Hippocampal formation (tissue), 2 donors: ENCODE measurements at places on chromosomes 6 and 20.

DNA sequence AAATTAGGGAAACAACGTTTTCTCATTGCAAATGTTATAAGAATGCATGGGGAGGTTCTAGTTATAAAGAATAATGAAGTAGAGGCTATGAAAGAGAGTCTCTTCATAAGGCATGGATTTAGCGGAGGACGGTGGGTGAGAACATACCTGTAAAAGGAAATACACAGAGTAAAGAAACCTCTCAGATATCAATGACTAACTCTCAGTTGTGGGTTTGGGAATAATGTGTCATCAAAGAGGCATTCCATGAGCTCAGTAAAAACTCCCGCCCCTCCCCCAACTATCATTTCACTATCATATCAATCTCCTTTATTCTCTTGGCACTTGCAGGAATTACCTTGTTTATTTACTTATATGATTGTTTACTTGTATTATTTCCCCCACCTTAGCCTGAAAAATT is 695.4 kb downstream of the PTPRT start:
- DNase-seq, result no peak

- no peak for DNase-seq
Observed at GRCh38 chr6:110514818-110515217, 38.4 kb upstream of the SLC22A16 start.

GRCh38 chr20:5703681-5704101 is 46.5 kb upstream of the SHLD1 start:
- DNase-seq, result no peak

DNA sequence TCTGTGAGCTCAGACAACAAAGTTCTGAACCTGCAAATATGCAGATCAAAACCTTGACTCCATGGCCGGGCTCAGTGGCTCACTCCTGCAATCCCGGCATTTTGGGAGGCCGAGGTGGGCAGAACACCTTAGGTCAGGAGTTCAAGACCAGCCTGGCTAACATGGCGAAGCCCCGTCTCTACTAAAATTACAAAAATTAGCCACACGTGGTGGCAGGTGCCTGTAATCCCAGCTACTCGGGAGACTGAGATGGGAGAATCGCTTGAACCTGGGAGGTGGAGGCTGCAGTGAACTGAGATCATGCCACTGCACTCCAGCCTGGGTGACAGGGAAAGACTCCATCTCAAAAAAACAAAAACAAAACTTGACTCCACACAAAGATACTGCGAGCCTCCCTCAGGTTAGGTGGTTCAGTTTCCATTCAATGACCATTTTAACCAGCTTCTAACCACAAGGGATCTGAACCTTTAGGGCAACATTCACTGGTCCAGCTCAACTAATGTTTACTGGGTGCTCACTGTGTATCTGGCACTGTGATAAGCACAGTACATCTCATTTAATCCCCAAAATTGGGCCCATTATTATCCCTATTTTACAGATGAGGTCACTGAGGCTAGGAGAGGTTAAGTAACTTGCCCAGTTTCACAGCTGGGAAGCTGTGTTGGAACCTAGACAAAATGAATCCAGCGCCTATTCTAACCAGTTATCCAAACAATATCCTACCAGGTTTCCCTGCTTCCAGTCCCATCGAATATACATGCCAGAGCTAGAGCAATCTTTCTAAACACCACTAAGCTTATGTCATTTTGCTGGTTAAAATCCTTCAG is 1.8 kb downstream of the SNRPB start:
- DNase-seq, result no peak

- peak; percentile 31 for DNase-seq
Observed at GRCh38 chr6:123804014-123804786, 535 bp downstream of the NKAIN2 start.

GRCh38 chr6:150753371-150754064 is 112.0 kb upstream of the MTHFD1L start:
- no peak for DNase-seq

DNA sequence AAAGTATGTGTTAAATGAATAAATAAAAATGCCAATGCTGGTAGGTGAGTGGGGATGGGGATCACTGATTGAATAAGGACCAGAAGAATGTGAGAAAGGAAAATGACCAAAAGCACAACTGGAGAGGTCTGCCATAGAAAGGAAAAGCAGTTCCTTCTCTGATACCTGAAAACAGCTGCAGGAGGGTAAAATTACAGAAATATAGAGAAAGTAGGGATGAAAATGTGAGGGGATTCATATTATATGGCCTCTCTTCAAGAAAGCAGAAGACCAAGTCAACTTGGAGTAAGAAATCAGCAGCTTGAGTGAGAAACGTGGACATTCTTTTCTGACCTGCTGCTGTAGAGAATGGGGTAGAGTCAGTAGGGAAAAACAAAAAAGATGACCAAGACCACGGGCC is 125.1 kb downstream of the MYB start:
- no peak for DNase-seq

DNA sequence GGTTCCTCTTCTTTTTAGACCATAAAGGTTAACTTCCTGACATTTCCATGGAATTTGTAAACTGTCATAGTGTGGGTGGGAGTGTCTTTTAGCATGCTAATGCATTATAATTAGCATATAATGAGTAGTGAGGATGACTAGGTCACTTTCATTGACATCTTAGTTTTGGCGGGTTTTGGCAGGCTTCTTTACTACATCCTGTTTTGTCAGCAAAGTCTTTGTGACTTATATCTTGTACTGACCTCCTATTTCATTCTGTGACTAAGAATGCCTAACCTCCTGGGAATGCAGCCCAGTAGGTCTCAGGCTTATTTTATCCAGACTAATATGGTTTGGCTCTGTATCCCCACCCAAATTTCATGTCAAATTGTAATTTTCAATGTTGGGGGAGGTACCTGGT is 149.6 kb upstream of the SYNCRIP start:
- DNase-seq, result no peak

- DNase-seq, result no peak
Observed at GRCh38 chr6:19327241-19327640, 509.9 kb upstream of the ID4 start.

GRCh38 chr20:45918779-45919537 is 7.0 kb upstream of the PLTP start:
- no peak for DNase-seq

DNA sequence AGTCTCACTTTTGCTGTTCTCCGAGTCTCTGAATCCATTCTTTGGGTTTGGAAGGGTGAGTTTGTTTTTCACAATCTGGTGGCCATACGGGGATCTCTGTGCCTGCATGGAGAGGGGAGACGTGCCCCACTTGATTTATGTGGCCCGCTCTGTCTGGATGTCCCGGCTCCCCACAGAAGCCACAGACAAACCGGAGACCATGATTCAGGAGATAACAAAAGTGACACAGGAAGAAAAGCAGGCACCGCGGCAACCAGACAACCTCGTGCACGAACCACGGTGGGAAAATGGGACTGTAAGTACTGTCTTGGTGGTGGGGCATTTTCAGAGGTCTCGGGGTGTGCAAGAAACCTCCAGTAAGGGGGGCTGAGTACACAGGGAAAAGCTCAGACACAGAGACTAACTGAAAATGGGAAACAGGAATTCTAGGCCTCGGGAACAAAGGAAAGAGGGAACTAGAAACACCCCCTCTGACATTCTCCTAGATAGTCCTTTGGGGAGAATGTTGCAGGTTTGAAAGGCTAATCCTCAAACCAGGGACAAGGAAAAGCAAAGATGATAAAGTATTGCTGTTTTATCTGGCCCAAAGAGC is 22.1 kb upstream of the ZNF318 start:
- DNase-seq, result no peak

GRCh38 chr6:149563203-149563927 is 2.8 kb upstream of the GINM1 start:
- DNase-seq, result no peak

DNA sequence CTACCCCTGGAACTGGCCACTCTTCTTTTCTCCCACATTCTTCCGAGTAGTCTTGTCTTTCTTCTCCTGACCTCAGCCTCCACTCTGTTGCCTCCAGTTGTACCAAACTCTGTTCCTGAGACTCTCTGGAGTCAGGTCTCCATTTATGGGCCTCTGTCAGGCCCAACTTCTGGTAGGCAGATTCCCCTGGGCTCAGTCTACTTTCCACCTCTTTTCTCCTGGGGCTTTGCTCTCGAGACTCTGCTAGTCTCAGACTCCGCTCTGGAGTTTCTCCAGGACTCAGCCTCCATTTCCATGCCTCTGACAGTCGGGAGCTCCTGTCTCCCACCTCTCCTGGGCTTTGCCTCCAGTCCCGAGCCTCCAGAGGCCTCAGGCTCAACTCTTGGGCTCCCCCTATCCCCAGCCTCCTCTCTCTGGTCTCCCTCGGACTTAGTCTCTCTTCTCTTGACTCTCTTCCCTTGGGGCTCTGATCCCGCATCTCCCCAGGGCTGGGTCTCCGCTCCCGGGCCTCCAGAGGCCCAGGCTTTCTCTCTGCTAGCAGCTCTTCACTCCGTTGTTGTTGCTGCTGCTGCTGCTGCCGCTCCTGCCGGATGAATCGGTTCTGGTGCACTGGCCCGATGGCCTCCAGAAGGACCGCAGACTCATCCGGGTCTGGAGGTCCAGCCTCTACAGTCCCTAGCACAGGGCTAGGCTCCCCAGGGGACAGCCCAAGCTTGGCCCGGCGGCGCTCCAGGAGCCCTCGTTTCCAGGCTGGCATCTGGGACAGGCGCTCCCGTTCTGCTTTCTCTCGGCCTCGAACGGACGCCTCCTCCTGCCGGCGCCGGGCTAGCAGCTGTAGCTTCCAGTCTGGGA is 1.1 kb downstream of the PPP1R18 start:
- no peak for DNase-seq

- no peak for DNase-seq
Observed at GRCh38 chr6:108228416-108228815, 32.4 kb downstream of the SNX3 start.

- no peak for DNase-seq
Observed at GRCh38 chr6:16473184-16473907, 235.0 kb downstream of the GMPR start.

DNA sequence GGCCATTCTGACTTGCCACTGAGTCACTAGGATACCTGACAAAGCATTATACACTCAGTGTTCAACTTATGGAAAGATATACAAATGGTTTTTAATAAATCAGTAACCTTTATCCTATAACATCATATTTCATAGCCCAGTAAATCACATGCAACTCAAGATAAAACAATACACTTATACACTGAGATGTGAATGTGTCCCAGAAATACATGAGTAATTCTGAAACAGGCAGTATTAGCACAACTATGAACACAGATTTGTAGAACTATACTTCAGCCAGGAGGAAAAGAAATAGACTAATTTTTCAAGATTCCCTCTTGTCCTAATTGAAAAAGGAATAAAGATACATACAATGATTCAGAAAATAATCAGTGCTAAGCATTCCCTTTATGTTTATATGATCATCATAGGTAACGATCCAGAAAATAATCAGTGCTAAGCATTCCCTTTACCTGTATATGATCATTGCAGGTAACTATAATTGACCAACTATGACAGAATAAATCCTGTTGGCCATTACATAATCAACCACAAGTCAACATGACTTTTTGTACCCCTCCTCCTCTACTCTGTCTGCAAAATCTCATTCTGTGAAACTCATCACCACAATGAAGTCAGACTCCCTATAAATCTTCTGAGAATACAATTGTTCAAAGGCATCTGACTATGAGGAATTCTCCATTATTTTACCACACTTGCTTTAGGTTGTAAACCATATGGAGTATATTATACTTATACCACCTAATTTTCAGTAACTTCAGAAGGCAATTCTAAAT is 30.3 kb downstream of the HACE1 start:
- no peak for DNase-seq

DNA sequence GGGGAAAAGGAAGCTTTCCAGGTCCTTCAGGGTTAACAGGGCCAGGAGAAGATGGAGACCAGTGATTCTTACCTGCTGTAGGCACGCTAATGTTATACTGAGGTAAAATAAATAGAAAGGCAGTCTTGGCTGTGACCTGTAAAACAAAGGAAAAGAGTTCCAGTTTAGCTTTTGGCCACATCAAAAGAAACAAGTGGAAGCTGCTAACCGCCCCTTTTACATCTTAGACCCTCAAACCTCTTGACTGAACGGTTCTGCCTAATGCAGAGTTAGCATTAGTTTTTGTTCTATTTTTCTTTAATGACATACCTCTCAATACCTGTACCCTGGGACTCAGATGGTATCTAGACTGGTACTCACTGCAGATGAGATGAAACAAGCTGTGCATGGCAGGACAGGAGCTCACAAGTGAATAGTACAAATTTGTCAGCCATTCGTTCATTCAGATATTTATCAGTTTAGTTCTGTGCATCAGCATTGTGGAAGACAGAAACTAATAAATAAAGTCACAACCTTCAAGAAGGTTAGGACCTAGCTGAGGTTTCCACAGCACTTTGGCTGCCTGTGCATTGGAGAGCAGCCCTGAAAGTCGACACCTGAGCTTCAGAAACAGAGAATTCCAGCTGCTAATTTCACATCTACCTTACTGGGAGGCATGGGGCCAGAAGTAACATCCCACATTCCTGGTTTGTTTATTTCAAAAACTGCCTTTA is 41.0 kb downstream of the TRAM2 start:
- DNase-seq, result no peak

DNA sequence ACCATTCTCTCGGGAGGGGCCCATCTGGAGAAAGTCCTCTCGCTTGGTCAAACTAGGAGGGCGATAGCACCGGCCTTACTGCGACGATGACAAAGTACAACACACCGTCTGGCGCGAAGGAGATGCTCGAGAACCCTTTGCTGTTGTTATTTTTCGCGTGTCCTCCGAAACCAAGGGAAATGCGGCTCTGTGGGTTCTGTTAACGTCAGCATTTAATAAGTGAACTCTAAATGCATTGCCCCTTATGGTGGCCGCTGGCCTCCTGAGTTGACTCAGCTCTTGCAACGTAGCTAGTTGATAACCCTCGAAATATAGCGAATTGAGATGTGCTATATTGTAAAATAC is 577 bp upstream of the SCAND1 start:
- peak; percentile 52 for DNase-seq

DNA sequence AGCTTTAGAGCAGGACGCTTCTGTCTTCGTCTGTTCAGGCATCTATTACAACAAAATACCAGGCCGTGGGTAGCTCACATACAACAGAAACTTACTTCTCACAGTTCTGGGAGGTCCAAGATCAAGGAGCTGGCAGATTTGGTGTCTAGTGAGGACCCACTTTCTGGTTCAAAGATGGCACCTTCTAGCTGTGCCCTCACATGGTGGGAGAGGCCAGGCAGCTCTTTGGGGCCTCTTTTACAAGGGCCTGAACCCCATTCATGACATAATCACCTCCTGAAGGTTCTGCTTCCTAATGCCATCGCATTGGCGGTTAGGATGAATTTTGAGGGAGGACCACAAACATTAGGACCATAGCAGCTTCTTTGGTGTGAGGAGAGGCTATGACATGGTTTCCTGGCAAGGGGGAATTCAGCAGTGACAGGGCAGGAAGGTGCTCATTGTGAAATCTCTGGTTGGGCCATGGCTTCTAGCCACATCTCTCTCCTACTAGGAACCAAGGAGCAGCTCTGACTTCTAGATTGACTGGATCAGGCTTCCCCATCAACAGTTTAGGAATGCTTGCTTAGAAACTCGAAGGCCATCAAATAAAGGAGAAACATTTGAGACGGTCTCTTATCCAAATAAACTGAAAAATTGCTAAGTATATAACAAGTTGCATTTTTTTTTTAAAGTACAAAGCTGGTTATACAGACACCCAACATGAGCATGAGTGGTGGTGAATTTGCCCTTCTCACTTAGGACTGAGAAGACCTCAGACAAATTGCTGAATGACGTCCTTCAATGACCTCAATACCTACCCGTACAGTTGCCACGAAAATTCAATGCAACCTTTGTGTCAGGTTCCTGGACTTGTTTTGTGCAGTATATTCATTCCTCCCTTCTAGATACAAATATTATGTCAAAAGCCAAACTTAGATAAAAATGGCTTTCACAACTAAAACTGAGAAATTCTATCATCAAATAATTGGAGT is 140.7 kb downstream of the ZDHHC14 start:
- DNase-seq, result no peak

- DNase-seq, result peak; percentile 54
Observed at GRCh38 chr6:7725849-7726415, at the start of gene BMP6. BMP6 (plus strand) TSS chr6:7726099; CDS start chr6:7726956, 857 bp downstream.
